M059J (cell line): ENCODE measurements at places on chromosomes 7 and 10. TPM values are rescaled to one million over a fixed set of nuclear protein-coding genes. Genes with fewer than 3 reads are reported as not detected.
A peak's percentile ranks its signal among the peaks of the same experiment; 100 is the strongest.

DNA sequence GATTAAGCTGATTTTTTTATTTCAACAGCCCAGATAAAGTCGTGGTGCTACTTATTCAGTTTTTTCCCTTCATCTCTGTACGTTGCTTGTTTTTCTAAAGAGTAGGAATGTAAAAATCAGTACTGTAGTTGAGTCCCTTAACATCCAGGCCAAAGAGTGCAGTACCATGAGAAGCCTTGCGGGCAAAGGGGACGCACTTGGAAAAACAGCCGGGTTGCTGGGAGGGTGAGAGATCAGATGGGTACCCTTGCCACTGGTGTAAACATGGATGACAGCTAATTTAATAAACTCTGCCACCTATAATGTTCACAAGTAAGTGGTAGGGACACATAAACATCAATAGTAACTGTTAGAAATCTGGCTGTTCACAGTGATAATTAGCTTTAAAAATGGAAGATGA is 175.9 kb downstream of the POU6F2 start:
- no peak for DNase-seq

GRCh38 chr7:57181281-57181680 is 49.0 kb upstream of the ZNF479 start:
- DNase-seq, result no peak

- DNase-seq, result peak; percentile 1
These were observed 750.3 kb downstream of the ANKRD7 start for GRCh38 chr7:118974836-118975235.

- peak; percentile 95 for DNase-seq
These were observed 26.5 kb downstream of the GTF2IRD1 start for GRCh38 chr7:74479961-74480829.

DNA sequence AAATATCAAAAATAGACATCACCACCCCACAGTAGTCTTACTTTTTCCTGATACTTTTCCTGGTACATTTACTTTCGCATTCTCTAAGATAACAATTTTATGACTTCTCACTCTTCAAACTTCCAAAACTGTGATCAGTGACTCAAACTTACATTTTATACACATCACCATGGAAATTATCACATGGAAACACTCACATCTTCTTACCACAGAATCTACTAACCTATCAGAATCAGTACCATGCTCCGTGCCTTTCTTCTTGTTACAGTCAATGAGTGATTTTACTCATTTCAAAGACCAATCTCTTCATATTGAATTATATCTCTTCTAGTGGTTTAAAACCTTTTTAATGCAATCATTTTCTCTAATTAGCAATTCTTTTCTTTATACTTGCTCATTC is 120.3 kb downstream of the PTEN start:
- no peak for DNase-seq

DNA sequence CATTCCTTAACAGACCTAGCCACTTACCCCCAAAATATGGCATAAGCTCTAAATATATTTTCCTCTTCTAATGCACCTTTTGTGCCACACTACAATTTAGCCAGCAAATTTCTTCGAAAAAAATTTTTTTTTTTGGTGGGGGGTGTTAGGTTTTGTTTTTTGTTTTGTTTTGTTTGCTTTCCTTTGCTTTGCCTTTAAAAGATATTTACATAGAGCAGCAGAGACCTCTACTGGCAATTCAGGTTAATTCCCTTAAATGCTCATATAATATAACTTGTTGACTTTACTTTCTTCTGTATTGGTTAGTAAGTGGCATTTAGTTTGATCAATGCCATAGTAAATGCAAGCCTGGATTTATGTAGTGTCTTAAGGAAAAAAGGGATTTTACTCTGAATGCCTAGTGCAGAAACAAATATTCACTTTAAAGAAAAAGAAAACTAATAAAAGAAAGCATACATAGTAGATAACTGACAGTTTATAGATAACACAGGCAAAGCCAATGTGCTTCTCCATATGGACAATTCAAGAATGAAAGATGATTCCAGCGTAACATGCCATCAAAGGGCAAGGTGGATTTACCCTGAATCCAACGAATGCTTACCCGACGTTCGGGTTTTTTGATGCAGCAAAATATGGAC is 1250.6 kb downstream of the GATA3 start:
- peak; percentile 22 for DNase-seq

GRCh38 chr7:47026780-47027361 is 555.0 kb downstream of the TNS3 start:
- no peak for DNase-seq

Gene ITGB8
- total RNA-seq, result 18.4 and 24.3 TPM in 2 replicates

- no peak for DNase-seq
These were observed 86.7 kb upstream of the TMEM26 start for GRCh38 chr10:61539876-61540275.

Gene NEUROG3
- not detected in 2 replicates for total RNA-seq

GRCh38 chr7:51275532-51275931 is 41.1 kb downstream of the COBL start:
- no peak for DNase-seq

Gene GCK
- not detected in 2 replicates for total RNA-seq

DNA sequence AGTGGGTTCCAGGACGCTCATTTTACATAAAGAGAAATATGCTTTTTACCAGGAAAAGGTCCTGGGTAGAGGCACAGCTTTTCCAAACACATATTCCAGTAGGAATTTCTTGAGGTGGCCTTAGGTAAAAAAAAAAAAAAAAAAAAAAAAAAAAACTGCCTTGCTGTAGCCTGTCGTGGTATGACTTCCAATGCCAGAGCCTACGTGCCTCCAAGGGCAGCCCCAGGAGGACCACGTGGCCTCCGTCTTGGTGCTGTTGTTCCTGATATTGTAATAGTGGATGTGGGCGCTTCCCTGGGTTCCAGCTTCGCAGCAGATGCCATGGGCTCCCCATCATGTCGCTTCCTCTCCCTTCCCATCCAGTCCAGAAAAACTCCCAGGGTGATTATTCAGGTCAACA is 49.3 kb downstream of the PRKAG2 start:
- no peak for DNase-seq

Gene MYH16
- 0.05 and 0.34 TPM in 2 replicates for total RNA-seq

GRCh38 chr7:34337163-34337562 is 320.9 kb upstream of the NPSR1 start:
- DNase-seq, result no peak
